Retina (tissue), 1 donor: ENCODE measurements at places on chromosomes 5 and 9.

DNA sequence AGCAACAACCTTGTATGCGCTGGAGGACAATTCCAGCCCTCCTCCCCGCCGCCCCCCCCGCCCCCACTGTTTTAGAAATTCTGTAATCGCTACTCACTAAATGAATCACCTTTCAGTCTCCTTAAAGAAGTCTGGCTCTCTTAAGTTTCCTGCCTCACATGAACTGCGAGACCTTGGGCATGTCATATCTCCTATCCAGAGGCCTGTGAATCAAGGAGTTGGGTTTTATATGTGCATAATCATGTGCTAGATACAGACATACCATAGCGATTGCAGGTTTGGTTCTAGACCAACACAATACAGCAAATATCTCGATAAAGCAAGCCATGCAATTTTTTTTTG lies 337 bp upstream of the DMAC1 start:
- DNase-seq: no peak

DNA sequence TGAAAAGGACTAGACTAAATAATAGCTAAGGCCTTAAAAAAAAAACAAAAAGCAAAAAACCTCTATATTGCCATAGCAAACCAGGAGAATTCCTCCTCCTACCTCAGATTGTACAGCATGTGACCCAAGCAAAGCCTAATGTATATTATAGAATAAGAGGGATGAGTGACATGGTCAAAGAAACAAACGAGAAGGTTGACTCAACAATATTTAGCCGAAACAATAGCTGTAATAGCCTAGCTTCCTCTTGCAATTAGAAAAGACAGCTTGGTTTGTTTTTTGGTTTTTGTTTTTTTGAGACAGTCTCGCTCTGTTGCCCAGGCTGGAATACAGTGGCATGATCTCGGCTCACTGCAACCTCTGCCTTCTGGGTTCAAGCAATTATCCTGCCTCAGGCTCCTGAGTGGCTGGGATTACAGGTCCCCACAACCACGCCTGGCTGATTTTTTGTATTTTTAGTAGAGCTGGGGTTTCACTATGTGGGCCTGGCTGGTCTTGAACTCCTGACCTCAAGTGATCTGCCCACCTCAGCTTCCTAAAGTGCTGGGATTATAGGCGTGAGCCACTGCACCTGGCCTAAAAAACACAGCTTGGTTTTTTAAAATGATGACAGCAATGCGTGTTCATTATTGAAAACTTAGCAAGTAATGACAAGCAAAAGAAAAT lies 5.6 kb downstream of the NLN start:
- no peak for DNase-seq

- no peak for DNase-seq
These were observed 586.4 kb downstream of the TLE4 start for GRCh38 chr9:80158131-80158530.

DNA sequence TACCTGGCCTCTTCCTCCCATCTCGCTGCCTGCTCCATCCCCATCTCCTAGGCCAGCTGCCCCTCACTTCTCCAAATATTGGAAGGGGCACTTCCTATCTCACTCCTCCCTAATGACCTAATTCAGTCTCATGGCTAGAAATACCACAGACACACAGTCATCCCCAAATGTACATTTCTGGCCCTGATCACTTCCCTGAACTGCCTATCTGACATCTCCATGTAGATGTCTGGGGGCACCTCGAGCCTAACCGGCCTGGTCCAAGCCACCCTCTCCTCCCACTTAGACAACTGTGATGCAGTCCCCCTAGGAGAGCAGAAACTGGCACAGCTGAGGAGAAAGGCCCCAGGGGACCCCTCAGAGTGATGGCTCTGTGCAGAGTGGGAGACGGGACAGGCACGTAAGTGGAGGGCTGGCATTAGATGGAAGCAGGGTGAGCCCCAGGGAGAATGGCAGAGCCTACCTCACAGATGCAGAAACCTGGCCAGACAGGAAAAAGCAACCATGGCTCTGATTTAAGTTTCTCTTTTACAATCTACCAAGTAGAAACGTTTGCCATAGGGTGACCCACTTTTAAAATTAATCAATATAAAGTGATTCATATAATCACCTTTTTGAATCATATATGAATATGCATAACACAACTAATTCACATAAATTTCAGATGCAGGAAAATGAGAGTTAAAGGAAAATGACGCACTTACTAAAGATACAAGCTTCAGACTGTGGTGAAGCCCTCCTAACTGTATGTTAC lies 22.1 kb downstream of the CAMSAP1 start:
- no peak for DNase-seq

DNA sequence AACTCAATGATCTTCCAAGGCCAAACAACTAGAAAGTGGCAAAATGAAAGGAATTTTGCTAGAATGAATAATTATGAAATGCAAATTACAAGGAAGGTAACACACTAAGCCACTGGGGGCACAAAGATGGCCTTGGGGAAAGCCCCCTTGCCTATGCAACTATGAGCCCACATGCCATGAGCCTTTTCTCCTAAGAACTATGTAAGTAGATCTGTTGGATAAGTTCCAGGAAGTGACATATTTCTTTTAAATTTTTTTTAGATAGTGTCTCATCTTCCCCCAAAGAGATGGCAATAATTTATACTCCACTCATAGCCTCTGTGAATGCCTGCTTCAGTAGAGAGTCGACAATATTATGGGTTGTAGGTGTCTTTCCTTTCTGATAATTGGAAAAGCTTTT lies 257.8 kb downstream of the AUH start:
- DNase-seq: no peak

GRCh38 chr9:109011231-109011671 lies 2.0 kb downstream of the CTNNAL1 start:
- no peak for DNase-seq

GRCh38 chr5:146291421-146292074 lies 47.1 kb upstream of the POU4F3 start:
- DNase-seq: peak; percentile 27

DNA sequence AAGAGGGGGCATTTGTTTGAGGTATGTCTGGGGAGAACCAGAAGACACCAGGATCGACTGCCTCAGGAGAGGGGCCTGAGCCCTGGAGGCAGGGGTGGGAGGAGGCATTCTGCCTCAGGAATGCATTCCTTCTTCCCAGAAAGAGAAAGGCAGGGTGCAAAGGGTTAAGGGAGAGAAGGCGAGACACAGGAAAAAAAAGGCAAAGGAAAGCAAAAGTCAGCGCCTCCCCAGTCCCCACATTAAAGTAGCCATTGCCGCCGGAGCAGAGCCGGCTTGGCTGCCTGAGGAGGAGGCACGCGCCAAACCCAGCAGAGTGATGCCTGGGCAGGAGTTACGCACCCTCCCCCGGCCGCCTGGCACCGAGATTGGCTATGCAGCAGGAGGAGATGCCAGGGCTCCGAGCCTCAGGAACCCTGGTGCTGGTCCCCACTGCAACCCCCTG lies 123.8 kb upstream of the PHYKPL start:
- DNase-seq: peak; percentile 68

DNA sequence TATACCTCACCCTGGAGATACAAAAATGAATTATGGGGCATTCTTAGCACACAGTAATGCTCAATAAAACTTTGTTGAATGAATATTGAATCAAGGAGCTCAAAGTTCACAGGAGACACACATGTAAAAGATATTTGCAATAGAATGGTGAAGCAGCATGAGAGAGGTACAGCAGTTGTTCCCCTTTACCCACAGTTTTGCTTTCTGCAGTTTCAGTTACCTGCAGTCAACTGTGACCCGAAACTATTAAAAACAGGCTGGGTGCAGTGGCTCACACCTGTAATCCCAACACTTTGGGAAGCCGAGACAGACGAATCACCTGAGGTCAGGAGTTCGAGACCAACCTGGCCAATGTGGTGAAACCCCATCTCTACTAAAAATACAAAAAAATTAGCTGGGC lies 2.4 kb upstream of the OR5C1 start:
- DNase-seq: no peak

DNA sequence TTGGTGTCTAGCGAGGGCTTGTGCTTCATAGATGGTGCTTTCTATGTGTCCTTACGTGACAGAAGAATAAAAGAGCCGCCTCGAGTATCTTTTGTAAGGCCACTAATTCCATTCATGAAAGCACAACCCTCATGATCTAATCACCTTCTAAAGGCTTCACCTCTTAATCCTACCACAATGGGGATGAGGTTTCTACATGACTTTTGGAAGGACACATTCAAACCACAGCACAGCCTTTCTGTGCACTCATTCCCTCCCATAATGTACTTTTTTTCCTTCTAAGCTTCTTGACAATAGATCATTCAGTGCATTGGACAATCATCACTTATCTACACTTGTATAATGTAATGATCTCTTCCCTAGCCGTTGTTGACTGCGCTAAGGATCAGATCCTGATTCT lies 774.8 kb downstream of the BRINP1 start:
- no peak for DNase-seq

DNA sequence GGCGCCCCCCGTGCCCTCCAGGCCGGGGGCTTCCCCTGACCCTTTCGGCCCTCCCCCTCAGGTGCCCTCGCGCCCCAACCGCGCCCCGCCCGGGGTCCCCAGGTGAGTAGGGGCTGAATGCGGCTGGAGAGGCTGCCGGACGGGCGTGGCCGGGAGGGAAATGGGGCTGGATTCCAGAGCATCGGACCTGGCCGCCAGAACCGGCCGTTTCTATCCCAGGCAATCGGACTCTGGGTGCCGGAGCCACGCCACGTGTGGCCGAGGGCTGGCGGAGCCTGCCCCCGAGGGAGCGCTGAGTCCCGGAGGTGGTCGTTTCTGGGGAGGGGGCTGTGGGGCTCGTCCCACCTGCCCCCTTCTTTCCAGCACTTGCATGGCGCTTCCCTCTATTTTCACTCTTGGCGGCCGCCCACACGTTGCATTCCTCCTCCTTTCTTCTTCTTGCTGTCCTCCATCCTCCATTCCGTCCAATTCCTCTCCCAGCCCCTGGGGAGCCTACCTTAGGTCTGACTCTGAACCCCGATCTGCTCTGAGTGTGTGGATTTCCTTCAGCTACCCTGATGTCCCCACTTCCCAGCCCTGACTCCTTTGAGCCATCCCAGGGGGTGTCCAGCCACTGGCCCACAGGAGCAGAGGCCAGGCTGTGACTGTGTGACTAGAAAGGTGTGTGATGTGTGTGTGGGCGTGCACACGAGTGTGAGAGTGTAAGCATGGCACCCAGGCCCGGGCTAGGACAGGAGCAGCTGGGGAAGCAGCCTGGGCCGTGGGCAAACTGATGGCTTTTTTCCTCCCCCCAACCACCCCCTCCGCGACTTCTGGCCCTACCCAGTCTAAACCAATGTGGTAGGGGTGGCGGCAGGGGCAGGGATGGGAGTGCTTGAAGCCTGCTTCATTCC lies 24.7 kb downstream of the GOLGA2 start:
- DNase-seq: no peak

DNA sequence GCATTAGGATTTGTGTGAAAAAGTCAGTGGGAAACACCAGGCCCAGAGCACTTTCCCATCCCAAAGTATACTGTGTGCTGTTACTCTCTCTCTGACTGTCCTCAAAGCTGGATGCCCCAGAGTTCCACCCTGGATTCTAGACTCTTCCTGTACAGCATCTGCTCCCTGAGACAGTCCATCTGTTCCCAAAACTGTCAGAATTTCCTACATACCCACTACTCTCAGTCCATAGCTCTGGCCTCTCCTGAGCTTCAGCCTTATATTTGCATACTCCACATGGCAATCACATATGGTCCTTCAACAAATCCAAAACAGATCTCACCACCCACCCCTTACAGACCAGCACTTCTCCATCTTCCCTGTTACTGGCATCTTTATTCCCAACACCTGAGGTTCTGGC lies 9.5 kb downstream of the ELP1 start:
- DNase-seq: no peak

- no peak for DNase-seq
These were observed 43.5 kb downstream of the AGXT2 start for GRCh38 chr5:35004200-35004599.

DNA sequence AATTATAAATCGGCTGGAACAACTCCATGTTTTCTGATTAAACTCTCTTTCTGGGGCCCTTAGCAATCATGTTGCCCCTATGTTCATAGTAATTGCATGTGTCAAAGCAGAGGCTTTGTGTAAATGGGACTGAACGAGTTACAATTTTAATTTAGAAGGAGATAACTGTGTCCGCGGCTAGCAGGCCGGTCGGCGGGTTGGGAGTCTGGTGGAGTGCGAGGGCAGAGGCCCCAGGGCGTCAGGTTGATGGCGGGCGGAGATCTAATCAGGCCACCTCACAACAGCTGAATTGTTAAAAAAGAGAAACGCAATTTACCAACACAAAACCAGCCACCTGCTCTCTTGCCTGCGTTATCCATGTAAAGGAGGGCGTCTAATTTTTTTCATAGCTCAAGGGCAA lies 134.9 kb upstream of the LPCAT1 start:
- peak; percentile 27 for DNase-seq

DNA sequence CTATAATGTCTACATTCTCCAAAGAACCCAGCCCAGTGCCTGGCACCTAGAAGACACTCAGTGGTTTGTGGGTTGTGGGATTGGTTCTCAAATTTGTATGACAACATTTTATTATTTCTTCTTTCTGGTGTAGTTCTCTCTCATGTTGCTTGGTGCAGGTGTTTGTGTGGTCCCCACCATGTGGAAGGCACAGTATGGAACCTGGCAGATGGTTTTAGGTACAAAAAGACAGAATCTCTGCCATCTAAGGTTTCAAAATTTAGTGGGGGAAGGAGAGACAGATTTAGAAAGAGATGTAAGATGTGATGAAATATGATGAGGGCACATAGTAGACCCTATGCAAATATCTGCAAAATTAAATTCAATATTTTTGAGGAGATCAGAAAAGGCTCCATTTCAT lies 323.8 kb downstream of the CDK5RAP2 start:
- no peak for DNase-seq

- DNase-seq: no peak
These were observed 94.4 kb downstream of the GLDC start for GRCh38 chr9:6551136-6551535.

DNA sequence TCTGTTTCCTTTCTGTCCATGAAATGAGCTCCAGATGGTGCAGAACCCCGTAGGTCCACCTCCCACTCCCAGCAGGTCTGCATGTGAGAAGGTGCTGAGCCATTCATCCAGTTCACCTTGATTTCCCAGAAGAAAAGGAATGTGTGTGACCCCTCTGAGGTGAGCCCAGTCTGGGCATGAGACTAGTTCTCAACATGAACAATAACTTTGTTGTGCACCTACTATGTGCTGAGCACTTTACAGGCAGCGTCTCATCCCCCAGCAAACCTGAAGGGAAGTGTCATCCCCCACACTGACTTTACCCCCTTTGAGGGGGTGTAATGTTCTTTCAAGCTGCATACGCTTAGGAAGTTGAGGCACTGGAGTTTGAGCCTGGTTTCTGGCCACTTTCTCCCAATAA lies 61.4 kb downstream of the SMIM23 start:
- DNase-seq: no peak

DNA sequence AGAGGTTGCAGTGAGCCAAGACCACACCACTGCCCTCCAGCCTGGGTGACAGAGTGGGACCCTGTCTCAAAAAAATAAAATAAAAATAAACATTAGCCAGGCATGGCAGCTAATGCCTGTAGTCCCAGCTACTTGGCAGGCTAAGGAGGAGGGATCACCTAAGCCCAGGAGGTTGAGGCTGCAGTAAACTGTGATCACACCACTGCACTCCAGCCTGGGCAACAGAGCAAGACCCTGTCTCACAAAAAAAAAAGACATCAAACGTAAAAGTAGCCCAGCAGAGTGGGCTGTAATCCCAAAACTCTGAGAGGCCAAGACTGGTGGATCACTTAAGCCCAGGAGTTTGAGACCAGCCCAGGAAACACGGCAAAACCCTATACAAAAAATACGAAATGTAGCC lies 19.0 kb downstream of the UIMC1 start:
- DNase-seq: no peak

- no peak for DNase-seq
These were observed 7.9 kb downstream of the MTRR start for GRCh38 chr5:7876867-7877266.

GRCh38 chr5:67746103-67746502 lies 469.5 kb upstream of the PIK3R1 start:
- no peak for DNase-seq
